ENCODE measurements at places on chromosomes 1 and 21.
A peak's percentile ranks its signal among the peaks of the same experiment; 100 is the strongest.

GRCh38 chr1:187715483-187715882, 886.7 kb downstream of the PLA2G4A start:
- DNase-seq, result no peak

DNA sequence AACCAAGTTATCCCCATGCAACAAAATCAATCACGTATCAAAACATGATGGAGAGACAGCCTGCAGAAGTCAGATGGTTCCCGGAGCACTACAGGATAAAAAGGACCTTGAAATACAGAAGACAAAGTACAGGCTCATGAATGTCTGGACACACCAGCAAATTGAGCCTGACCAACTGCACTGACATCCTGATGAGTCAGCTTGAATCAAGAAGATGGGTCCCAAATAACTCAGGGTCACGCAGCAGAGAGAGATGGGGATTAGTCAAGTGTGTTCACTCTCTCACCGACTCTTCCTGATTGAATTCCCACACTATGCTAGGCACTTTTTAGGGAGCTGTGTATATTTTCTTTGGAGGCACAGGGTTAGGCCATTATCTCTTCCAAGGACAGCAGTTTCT, 71.1 kb upstream of the DIRAS3 start:
- DNase-seq, result no peak

DNA sequence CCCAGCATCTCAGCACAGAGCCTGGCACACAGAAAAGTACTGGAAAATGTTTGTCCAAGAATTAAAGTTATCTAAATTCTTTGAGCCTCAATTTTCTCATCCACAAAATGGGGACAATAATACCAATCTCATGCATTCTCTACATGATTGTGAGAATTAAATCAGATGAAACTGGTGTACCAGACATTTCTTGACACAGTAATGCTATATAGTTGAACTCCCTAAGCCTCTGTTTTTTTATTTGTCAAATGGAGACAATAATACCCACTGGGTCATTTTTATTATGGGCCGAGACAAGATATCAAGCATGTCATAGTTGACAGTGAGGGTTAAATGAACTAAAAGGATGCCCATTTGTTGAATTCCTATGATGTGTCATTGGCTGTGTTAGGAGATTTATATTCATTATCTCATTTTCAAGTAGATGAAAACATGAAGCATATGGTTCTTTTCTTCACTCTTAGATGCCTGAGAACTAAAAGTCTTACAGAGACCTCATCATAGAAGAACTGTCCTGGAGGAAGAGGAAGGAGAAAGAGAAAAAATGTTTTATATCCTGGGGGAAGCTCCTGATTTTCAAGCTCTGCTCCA, 17.5 kb upstream of the OTUD3 start:
- no peak for DNase-seq

DNA sequence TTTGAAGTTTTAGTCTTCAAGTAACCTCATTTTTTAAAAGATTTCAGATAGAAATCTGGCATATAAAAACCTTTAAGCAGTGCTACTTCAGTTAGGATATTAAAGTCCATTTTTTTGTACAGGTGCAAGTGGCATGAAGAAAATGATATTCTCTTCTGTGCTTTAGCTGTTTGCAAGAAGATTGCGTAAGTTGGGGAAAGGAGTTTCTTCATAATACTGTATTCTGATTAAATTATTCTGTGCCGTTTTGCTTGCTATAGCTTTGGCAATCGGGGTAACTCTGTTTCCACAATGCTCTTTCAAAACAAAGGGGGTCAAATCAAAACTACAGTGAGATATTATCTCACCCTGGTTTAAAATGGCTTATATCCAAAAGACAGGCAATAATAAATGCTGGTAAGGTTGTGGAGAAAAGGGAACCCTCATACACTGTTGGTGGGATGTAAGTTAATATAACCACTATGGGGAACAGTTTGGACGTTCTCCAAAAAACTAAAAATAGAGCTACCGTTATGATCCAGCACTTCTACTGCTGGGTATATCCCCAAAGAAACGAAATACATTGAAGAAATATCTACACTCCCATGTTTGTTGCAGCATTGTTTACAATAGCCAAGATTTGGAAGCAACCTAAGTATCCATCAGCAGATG, 27.1 kb downstream of the MAEL start:
- no peak for DNase-seq

GRCh38 chr1:29924017-29924431, 687.7 kb downstream of the PTPRU start:
- no peak for DNase-seq

DNA sequence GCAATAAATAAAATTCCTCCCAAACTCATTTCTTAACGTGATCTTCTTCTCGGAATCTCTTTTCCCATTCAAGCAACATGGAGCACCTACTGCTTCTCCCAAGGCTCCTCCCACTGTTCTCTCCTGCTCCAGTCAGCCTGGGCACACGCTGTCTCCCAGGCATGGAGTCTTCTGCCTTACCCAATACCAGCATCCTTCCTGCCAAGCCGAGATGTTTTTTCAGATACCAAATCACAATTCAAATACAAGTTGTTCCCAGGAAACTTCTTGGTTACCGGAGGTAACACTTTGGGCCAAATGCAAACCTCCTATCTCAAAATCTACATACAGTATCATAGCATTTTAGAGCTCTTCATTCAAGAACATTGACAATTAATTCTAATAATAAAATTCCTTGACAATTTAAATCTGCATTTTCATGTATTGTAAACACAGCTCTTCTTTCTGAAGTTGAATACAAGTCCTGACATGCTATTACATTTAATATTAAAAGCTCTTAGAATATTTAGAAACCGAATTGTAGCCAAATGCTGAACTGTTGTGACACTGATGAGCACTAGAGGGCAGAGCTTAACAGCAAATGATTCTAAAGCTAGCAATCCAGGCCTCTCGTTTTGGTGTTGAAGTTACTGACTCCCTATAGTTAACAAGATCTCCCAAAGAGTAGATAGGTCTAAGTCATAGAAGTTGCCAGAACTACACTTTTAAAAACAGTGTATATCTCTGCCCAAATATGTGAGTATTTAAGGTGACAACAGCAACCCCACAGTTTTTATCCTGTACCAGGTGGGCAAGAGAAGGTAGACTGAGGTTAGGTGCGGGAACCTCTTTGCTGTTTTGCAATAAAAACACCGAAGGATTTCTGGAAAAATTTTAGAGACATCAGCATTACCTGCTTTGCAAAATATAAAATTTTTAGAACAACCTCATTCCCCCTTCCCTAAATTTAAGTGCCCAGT, 52.3 kb downstream of the BCAR3 start:
- peak; percentile 78 for DNase-seq

DNA sequence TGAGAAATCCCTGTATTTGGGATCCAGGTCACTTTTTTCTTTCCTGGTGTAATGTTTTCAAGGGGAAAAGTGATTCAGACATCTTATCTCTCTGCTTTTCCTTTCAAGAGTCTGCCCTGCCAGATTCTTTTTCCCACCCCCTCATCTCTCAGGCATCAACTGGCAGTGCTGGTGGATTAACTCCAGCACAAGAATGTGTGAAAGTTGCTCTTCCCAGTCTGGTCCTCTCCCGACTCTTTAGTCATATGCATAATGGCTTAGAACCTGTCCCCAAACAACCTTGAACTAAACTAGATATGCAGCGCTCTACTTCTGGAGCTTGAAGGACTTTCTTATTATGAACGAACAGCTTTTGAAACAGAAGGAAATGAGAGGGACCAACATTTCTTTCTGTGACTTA, 88.5 kb downstream of the SLC44A5 start:
- DNase-seq, result no peak

- DNase-seq, result peak; percentile 94
Observed at GRCh38 chr1:204633665-204634064, 51.9 kb downstream of the LRRN2 start.

All from NCI-H1092 treated with DMSO at 0.1 percent for 48 hours (cell line).